ENCODE measurements at places on chromosomes 6 and 20. TPM values are rescaled to one million over a fixed set of nuclear protein-coding genes. Genes with fewer than 3 reads are reported as not detected.

Gene SLC24A3
- 1.8 TPM for total RNA-seq

Gene ABHD16A
- 72.0 TPM for total RNA-seq

Gene ULBP1
- total RNA-seq: 0.26 TPM

Gene GRM4
- under 0.01 TPM for total RNA-seq

Gene C6orf132
- total RNA-seq: 1.2 TPM
